Memory B cell (primary cell): ENCODE measurements at places on chromosomes 7 and 10.

GRCh38 chr10:4807761-4808507 is 18.1 kb upstream of the AKR1E2 start:
- no peak for DNase-seq

GRCh38 chr7:134522601-134523000 is 4.8 kb upstream of the AKR1B10 start:
- no peak for DNase-seq

- DNase-seq: no peak
These were observed 158.2 kb upstream of the PTPRZ1 start for GRCh38 chr7:121714559-121715303.

DNA sequence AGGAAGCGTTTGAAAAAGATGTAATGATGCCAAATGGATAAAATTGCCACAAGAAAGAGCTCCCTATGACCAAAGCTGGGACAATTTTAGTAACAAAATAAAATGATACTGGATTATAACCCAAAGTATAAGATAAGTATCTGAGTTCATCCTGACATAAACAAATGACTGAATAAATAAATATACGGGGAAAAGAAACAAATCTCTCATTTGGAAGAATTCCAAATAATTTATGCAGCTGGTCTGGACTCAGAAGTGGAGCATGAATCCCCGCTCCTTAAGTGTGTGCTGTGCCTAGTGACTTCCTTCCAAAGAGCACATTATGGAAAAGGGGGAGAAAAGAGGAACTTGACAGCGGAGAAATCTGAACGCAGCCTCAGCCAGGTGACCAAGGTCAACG is 186.2 kb downstream of the RAMP3 start:
- DNase-seq: no peak

DNA sequence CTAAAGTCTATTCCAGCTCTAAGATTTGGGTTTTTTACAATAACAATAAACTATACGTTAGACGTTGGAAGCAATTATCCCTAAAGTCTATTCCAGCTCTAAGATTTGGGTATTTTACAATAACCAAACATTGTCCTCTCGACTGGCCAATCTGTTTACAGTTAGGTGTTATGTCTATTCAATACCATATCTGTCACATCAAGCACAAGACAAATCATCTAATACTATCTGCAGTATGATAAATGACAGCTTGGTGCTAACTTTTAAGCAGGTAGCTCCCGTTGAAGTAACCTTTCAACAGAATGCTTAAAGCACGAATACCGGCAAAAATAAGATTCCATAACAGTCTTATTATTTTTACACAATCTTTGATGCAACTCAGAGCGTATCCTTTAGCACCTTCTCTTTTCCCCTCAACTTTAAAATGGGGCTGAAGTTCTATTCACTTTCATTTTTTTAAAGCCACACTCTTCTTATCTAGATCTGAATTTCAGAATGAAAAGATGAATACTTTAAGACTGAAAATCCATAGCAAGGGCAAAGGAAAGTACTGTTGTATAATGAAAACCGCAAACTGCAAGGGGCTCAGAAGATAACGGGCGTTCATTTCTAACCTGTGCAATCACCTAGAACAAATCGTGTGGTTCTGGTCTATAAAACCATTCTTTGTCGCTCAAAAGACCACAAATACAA is 925 bp downstream of the H2AZ2 start:
- DNase-seq: no peak

- DNase-seq: no peak
These were observed 30.3 kb downstream of the ADCYAP1R1 start for GRCh38 chr7:31082447-31082846.

GRCh38 chr10:33566426-33566825 is 232.0 kb upstream of the NRP1 start:
- no peak for DNase-seq

- no peak for DNase-seq
These were observed 7.3 kb downstream of the ATP6V1F start for GRCh38 chr7:128869944-128870285.

DNA sequence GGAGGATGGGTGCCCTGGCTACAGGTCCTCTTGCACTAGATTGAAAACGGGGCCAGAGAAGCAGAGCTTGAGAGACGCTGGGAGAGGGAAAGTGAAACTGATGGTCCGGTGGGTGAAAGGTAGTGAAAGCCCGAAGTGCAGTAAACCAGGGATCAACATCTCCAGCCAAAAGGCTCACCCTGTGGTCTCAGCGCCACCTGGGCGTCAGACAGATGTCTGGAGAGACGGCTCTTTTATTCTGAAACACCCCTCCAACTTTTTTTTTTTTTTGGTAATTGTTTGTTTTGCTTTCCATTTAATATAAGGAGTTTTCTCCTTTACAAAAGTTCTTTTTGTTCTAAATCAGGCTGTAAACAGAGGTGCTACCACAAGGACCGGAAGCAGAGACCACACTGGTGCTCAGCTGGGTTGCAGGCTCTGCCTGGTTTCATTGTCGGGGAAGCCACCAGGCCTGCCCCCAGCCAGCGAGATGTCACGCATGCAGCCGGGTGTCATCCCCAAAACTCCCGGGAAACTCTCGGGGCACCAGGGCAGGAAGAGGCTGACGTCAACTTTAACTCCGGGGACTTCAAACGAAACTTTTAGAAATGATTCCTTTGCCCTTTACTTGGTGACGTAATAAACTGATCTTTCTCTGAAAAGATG is 11.2 kb downstream of the IL2RA start:
- DNase-seq: peak; percentile 71

GRCh38 chr7:38282081-38282480 is 8.6 kb upstream of the TARP start:
- no peak for DNase-seq

DNA sequence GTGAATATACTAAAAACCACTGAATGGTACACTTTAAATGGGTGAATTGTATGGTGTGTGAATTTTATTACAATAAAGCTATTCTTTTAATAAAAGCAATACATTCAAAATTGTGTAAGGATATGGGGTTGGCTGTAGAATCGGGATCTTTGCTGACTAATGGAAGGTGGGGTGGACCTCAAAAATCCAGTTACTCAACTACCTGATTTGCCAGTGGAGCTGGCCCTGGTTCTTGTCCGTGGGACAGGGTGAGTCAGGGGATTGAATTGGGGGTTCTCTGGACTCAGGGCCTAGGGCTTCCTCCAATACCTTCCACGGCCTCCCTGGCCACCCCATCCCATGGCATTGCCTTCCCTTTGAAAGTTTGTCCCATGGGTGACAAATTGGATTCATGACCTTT is 13.5 kb upstream of the RABGEF1 start:
- DNase-seq: no peak

DNA sequence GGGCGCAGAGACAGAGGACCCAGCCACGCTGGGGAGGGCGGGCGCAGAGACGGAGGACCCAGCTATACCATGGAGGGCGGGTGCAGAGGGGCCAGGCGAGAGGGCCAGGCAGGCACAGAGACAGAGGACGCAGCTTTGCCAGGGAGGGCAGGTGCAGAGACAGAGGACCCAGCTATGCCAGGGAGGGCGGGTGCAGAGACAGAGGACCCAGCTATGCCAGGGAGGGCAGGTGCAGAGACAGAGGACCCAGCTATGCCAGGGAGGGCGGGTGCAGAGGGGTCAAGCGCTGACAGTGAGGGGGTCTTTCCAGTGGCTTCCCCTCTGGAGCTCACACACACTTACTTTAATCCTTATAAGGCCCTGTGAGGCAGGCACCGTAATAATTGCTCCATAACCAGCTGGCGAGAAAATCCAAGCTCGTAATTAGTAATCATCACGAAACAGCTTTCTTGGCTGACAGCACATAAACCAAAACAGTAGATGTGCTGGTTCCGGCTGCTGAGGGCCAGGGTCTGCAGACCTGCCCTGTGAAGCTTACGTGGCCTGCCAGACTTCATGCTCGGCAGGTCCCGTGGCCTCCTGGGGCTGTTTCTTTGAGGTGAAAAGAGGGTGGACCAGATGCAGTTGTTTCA is 137.2 kb downstream of the VIPR2 start:
- no peak for DNase-seq

DNA sequence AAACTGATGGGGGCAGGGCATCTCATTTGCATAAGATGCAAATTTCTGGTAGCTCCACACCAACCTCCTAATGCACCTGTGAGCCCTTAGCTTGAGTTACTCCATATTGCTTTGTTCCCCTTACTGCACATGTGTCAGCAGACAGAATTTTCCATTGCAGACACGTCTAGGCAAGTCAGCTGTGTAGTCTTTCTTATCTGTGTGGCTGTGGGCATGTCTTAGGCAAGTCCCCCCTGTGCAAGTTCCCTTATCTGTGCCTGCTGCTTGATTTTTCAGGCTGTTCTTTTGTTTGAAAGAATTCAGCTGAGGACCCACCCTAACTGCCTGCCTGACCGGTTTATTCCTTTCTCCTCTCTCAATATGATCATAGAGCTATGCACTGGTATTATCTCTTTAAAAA is 28.5 kb upstream of the TRIM24 start:
- DNase-seq: no peak

DNA sequence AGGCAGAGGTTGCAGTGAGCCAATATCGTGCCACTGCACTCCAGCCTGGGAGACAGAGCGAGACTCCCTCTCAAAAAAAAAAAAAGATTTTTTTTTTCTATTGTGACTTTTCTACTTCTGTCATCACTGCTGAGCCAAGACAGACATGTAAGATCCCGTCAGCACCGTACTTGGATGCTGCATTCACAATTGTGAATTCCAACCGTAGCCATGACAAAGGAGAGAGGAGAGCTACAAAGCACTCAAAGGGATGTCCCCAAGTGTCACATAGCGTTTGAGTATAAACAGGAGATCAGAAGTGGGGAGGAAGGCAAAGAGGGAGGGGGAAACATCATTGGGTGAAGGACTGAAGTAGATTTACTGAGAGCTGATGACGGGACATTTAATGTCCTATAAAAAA is 144.2 kb downstream of the PRPF18 start:
- no peak for DNase-seq

- no peak for DNase-seq
These were observed 28.9 kb upstream of the TRIM8 start for GRCh38 chr10:102615361-102615760.

DNA sequence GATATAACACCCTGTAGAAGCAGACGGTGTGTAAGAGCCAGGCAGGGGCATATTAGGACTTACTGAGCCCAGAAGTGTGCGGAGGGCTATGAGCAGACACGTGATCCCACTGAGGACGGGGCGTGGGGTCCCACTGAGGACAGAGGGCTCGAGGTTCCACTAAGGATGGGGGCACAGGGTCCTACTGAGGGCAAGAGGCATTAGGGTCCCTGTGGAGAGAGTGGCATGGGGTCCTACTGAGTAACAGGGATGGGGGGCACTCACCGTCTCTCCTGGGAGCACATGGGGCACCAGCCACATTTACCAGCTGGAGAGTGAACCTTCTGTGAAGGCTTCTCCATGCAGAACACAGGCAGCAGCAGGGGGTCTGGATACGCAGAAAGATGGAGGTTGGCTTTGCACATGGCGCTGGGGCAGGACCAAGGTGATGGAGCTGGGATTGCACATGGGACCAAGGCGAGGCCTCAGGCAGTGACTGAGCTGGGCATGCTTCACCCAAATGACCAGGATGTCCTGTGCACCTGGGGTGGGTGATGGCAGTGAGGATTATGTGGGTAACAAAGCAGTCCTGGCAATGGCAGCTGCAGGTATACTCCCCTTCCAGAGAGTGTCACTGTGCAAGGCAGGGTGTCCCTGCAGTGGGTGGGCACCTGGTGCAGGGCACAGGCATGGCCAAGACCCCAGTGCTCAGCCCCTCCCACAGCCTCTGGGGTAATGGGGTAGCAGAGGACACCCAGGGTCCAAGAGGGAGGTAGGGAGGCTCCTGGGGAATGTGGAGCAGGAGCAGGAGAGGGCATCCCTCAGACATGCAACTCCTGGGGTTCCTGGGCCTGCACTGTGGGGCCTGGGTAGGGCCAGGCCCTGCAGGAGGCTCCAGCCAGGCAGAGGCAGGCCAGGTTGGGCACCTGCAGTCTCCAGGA is 278.1 kb downstream of the TCERG1L start:
- DNase-seq: no peak

DNA sequence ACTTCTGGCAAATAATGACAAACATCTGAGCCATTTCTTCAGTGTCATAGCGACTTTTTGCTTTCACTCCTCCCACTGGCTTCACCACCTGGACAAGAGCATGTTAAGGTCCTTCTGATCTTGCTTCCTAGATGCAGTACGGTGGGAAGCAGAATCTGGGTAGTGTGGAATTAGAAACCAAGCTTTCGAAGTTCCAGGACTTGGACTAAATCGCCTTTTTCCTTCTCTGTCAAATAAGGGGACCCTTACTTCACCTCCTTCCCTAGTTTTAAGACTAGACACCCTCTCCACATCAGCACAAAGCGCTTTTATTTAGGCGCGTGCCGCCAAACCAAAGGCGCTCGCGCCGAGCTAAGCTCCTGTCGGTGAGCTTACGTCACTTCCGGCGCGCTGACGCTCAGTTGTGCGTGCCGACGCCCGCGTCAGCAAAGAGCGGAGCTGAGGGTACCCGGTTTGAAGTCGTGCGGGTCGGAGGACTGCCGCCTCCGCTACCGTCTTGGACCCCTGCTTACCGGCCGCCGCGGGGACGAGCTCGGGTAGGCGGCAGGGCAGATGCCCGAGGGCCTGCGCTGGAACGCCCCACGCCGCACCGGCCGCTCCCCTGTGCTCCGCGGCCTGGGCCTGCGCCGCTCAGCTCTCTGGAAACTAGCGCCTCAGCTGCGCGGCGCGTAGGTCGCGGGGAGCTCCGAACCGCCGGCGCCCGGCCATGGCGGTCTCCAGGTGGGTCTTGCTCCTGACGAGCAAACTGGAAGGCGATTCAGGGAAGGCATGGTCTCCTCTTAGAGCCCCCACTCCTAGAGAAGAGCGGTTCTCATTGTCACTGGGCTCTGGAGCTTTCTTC is at the start of gene BTAF1:
BTAF1 (plus strand) TSS at position 400 of the 841 bp plus-strand sequence; CDS start at position 707, 307 bp downstream.
- peak; percentile 86 for DNase-seq

- DNase-seq: no peak
These were observed 39.0 kb downstream of the AP5Z1 start for GRCh38 chr7:4814433-4814832.

DNA sequence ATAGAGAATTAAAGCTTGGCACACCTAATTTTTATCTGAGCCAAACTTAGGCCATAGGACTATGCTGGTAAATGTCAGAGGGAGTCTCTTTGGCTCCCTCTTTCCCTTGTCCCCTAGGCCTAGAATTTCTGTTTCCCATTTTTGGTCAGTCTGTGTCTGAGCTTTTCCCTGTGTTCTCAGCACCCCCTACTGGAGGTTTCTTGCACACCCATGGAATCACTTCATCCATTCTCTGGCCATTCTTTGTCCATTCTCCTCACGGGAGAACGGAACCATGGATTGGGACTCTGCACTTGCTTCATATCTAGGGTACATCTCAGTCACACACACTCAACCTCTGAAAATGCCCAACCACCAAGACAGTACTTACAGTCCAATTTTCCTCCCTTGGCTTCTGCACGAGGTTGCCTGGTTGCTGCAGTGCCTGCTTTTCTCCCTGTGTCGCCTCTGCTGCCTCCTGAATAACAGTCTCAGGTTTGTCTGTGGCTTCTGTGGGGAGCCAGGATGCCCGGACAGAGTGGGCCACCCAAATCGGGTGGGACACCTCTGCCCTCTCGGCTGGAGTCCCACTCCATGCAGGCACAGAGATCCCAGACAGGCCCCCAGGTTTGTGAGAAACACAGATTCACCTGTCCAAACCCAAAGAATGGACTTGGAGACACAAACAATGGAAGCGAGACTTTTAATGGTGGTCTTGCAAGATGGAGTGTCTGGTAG is 35.1 kb upstream of the DNAH11 start:
- peak; percentile 11 for DNase-seq
